ENCODE measurements at places on chromosomes 3 and 15.

GRCh38 chr15:83144771-83145170, 37.3 kb downstream of the TM6SF1 start:
- no peak for DNase-seq

GRCh38 chr3:100420885-100421284, 19.5 kb downstream of the LNP1 start:
- DNase-seq, result no peak

- no peak for DNase-seq
These were observed 4.1 kb downstream of the CCR8 start for GRCh38 chr3:39333607-39334006.

- no peak for DNase-seq
These were observed 129.4 kb downstream of the PGPEP1L start for GRCh38 chr15:98878172-98878571.

GRCh38 chr3:197292083-197292646, 6.2 kb downstream of the DLG1 start:
- no peak for DNase-seq

GRCh38 chr15:31169558-31169957, 68.0 kb upstream of the TRPM1 start:
- DNase-seq, result no peak

- no peak for DNase-seq
These were observed 183.3 kb downstream of the PDE8A start for GRCh38 chr15:85164841-85165466.

DNA sequence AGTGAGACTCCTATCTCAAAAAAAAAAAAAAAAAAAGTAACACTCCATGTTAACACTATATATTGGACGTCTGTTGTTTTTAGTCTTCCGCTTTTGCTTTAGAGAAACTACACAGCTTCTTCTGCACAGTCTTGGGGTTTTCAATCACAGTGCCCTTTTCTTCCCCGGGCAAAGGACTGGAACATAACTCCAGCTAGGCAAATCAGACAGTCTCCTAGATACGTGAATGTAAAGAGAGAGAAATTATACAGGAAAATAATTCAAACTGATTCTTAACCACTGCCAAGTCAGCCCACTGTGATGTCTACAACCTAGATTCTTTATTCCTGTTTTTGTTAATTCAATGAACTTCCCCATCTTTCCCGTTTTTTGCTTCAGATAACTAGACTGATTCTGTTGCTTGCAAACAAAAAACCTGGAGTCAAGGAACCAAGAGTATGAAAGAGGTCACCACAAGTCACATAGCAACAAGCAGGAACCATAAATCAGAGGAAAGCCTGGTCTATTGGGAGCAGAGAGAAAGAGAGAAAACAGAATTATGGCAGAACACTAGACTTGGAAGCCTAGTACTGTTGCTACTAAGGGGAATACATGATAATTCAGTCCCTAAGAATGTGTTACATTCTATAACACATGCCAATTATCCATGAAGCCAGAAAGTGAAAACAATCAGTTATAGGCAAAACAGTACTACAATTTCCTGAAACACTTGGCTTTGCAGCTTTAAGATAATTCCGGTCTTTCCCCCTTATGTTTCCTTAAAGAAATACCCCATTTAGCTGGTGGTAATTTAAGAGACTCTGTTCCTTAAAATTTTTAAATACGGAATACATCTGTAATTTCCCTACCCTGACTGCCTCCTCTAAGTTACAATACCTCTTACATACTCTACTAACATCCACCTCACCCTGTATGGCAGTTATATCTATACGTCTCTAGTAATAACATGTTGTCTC, 63.1 kb downstream of the TBL1XR1 start:
- no peak for DNase-seq

- DNase-seq, result no peak
These were observed 28.7 kb upstream of the ATP2B2 start for GRCh38 chr3:10534066-10534465.

DNA sequence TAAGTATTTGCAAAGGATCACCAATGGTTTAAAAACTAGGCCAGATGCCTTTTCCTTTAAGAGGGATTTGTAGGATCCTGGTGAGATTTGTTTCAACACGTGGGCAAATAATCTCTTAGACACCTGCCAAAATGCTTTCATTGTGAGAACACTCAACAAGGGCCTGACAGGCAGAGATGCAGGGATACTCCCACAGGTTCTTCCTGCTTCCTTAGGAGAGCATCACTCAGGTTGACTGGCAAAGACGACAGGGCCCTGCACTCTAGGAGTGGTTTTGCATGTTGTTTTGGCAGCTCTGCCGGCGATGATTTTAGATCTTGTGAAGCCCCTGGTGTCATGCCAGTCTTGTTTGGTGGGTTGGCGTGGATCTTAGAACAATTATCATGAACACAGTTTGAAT, 184.5 kb downstream of the NR1D2 start:
- no peak for DNase-seq

DNA sequence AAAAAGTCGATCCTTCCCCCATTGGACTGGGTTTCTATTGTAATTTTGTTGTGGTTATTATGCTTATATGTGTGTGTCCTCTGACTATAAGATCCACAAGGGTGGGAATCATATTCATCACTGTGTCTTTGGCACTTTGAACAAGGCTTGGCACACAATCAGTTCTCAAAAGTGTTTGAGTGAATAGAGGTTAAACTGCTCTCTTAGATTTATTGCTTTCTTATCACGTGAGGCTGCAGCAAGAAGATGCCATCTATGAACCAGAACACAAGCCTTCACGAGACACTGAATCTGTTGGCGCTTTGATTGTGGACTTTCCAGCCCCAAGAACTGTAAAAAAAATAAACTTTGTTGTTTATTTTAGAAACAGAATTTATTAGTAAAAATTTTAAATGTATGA, 295.0 kb upstream of the MDFIC2 start:
- peak; percentile 34 for DNase-seq

GRCh38 chr15:81292523-81293001, 31.4 kb downstream of the STARD5 start:
- DNase-seq, result no peak

- DNase-seq, result peak; percentile 24
These were observed 510.1 kb upstream of the CFAP20DC start for GRCh38 chr3:59559721-59560435.

DNA sequence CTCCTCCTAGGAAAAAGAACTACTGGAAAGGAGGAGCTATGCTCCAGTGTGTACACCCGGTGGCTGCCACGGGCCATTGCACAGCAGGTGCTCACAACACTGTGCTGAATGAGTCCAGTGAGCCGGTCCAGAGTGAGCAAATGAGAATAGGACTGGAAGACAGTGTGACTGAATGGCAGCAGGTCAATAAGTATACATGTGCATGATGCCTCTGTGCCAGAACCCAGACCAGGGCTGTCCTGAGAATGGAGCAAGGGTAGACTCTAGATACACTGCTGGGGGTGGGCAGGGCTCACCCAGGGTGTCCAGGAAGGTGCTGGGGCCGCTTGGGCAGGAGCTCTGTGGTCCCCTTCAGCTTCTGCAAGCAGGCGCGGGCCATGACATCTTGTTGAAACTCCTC, 8.3 kb downstream of the POLG start:
- DNase-seq, result peak; percentile 49
